RPMI8226 (cell line): ENCODE measurements at places on chromosomes 5 and 9.

DNA sequence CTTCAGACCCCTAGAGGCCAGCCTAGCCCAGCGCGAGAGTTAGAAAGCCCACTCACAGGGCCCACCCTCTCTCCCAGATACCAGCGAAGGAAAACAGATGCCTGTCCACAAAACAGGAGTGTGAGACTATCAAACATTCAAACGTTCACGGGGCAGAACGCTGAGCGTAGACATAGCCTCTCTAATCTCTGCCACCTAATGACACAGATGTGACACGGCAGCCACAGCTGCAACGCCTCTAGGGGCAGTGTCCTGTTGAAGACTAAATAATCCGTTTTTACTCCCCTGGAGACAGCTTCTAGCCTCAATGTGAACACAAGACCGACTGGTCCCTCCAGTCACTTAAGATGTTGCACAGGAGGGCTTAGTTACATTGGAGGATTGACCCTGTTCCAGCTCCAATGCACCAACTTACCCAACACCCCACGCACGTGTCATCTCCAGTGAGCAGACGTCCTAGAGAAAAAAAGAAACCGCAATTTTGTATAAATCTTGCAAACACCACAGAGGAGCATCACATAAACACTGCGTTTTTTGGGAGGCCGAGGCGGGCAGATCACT, 14.3 kb downstream of the DIPK1B start:
- DNase-seq = peak; percentile 88

DNA sequence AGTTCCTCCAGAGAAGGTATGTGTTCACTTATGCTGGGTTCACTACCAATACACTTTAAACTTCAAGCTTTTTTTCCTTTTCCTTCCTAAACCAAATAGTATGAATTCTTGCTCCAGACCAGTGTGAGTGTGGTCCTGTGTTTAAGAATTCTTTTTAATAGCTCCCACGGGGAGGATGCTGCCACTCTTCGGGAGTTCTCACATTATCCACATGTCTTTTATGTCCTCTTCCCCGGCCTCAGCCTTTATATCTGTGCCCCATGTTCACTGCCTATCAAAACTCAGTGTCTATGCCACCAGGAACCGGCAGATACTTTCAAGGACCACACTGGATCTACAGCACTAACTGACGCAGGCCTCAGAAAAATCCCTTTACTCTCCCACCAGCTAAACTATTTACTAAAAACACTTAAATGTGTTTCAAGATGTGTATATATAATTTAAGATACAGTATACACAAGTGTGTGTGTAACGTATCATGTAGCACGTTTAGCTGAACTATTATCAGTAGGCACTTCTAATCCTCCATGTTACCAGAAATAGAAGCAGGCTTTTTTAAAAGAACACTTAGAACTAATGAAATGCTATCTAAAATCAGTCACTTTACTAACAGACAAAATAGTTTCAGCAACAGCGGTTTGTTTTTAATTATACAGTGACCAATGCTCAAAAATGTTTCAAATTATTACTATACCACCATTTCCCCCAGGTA, 88.0 kb downstream of the PLPP1 start:
- no peak for DNase-seq

DNA sequence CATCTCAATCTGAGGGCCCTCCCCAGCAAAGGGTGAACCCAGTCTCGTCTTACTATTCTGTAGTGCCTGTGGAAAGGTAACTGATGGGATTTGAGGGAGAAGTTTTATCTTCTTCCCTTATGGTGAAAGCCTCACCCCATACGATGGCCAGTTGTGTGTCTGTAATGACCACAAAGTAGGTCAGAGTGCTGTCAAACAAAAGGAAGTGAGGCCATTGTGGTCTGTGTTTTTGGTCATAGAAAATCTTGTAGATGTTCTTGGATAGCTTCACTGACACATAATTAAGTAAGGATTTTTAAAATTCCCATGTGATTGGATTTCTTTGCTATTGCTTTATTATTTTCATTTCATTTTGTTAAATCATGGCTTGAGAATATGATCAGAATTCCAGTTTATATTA, 505.1 kb upstream of the KLF4 start:
- no peak for DNase-seq

- DNase-seq = no peak
Measured at GRCh38 chr9:94867842-94868312, 141.4 kb downstream of the AOPEP start.

DNA sequence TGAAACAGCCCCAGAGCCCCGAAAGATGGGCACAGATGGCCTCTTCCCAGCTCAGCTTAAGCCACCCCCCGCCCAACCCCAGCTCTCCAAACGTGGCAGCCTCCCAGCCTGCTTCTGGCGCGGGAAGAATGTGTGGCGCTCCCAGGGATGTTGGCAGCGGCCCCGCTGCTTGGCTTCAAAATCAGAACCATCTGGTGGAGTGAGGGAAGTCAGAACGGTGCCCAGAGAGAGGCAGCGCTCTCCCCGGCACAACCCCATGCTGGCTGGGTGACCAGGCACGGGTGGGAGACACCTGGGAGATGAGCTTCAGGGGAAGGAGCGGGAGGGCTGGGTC, 72.7 kb upstream of the ORM1 start:
- DNase-seq = no peak

DNA sequence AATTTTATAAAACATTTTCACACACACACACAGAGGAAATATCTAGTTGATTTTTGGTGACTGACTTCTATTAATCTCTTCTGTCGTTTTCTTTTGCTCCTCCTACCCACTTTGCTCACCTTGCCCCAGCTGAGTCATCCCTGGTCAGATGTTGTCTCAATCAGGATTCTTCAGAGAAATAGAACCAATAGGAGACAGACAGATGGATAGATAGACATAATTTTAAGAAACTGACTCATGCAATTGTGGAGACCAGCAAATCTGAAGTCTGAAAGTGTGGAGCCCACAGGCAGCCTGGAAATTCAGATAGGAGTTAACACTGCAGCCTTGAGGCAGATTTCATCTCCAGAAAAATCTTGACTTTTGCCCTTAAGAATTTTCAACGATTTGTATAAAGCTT, 37.0 kb upstream of the PIK3R1 start:
- DNase-seq = no peak

GRCh38 chr9:107707915-107708441, 218.4 kb upstream of the KLF4 start:
- no peak for DNase-seq
